SK-N-DZ (cell line): ENCODE measurements at places on chromosomes 5 and 9.
A peak's percentile ranks its signal among the peaks of the same experiment; 100 is the strongest.

GRCh38 chr5:179553875-179554274, 3.5 kb downstream of the RUFY1 start:
- no peak for DNase-seq

- DNase-seq: no peak
Observed at GRCh38 chr5:72619251-72619650, 112.0 kb upstream of the ZNF366 start.

- no peak for DNase-seq
Observed at GRCh38 chr5:118193194-118193905, 795.0 kb downstream of the DTWD2 start.

DNA sequence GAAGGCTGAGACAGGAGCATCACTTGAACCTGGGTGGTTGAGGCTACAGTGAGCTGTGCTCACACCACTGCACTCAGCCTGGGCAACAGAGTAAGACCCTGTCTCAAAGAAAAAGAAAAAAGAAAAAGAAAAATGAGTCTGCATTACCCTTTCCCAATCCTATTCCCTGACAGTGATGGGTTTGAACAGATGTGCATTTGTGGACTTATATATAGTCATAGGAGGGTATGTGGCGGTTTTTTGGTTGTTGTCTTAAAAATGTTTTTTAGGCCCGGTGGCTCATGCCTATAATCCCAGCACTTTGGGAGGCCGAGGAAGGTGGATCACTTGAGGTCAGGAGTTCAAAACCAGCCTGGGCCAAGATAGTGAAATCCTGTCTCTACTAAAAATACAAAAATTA, 13.4 kb downstream of the HDHD3 start:
- DNase-seq: no peak

GRCh38 chr5:32679218-32679617, 31.9 kb upstream of the NPR3 start:
- DNase-seq: no peak

DNA sequence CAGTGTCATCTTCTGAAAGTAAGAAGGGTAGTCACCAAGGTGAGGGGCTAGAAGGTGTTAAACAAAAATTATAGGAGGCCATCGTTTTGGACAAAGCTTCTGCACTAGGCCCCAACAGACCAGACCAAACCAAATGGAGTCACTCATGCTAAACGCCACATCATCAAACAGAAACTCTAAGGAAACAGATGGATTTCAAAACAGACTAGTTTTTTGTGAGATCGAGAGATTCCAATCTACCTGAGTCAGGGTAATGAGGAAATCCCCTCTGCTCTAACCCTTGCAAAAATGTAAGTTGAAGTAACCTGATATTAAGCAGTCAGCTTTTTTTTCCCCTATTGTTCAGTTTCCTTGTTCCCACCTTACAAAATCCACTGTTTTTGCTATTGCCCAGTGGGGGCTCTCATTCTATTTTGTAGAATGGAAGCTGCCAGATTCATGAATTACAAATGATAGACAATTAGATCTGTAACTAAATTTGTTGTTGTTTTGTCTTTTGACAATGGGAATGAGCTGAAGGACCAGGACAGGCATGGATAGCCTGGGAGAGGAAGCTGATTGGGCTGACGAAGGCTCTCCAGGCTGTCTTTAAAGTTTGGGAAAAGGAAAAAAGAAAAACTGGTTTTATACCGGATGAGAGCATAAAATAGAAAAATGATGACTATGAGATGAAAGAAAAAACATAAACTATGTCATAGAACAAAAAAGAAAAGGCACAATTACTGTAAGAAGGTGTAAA, 94.7 kb upstream of the ADAMTSL1 start:
- DNase-seq: no peak

DNA sequence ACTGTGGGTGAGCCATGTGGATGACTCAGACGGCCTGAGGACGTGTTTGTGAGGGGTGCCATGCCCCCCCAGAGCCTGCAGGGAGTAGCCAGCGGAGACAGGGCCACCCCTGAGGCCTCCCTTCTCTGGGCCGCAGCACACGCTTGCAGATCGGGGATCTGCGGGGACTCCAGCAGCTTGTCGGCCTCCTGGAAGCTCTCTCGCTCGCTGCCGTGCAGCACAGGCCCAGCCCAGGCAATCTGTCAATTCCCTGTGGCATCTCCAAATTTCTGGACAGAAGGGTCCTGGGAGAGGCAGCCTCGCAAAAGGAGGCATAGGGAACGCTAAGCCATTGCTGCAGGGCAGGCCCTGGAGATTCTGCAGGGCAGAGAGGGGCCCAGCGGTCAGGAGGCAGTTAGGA, 21.2 kb downstream of the FLT4 start:
- no peak for DNase-seq

DNA sequence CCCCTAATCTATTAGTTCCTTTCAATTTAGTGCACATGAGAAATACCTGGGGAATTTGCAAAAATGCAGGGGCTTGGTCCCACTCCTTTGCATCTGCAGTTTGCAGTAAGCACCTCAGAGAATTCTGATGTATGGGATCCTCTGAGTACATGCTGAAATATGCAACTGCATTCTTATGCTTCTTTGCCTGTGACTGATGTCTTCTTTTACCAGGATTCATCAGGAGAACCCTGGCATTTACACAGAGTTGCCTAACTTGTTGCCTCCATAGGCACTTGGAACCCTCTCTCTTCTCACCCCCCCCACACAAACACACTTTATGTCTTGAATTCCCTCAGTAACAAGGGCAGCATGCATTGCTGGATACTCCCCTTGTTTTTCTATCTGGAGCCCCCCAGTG, 173.1 kb downstream of the KDM4C start:
- DNase-seq: no peak

GRCh38 chr9:77457916-77458592, 190.1 kb downstream of the GNA14 start:
- DNase-seq: peak; percentile 75

DNA sequence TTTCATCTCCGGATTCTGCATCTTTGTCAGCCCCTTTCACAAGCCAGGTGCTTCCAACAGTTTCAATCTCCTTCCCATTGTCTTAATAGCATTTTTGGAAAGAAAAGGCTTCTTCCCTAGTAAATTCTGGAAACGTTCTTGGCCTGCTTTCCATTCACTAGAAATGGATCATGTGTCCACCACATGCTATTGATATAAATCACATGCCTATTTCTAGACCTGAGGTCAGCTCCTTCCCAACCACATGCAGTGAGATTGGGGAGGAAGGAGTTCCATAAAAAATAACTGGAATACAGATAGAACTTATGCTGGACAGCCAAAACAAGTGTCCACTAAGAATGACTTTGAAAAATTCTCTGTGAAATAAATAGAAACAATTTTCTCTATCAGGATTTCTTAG, 181.6 kb upstream of the TMEM161B start:
- DNase-seq: no peak

DNA sequence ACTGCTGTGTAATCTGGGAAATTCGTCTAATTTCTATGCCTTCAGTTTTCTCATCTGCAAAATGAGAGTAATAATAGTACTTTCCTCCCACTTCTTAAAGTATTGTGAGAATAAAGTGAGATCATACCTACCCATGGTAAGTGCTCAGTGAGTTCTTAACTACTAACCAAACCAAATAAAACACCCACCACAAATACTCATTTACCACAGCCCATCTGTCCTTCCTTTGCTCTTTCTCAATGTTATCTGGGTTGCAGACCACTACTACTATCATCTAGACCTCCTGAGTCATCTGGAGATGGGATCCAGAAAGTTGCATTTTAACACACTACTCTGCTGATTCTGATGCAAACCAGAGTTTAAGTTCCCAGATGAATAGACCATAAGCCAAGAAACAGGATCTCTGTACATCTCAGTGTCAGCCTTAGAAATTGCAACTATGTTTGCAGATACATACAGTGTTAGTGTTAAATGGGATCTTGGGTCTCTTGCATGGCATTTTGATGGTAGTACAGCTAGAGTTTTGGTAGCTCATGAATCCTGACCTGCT, 105.4 kb upstream of the ATP10B start:
- DNase-seq: no peak

DNA sequence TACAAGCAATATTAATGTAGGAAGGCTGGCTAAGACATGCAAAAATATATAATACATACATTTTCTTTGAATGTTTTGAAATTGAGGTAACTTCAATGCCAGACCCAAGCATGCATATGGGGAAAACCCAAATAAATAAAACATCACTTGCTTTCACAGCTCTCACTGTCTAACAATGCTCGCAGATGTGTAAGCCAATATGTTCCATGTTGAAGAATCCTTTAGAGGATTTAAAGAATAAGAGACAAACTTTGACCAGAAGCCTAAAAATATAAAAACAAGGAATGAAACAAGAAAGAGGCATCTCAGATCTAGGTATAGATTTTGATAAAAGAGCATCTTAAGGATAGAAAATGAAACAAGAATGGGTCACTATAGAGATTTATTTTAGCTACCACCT, 354.2 kb downstream of the CDH10 start:
- no peak for DNase-seq
